ENCODE measurements at places on chromosomes 6 and 20.

GRCh38 chr6:137191670-137192069 lies 18.2 kb upstream of the IL22RA2 start:
- no peak for DNase-seq

DNA sequence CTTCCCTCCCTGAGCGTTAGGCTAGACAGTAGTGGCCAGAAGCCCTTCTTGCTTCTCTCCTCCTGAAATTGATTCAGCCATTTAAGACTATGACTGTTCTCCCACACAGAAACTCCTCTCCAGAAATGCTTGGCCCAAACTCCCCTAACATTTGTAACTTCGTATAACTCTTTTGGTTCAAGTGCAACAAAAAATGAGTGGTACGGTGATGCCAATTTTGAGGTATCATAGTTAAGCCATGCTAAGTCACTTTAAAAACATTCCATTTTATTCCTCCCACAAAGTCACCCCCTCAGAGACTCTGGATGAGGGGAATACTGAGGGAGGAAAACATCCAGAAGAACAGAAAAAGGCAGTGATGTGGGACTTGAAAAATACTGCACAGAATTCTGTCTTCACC lies 21.1 kb upstream of the ROS1 start:
- no peak for DNase-seq

- no peak for DNase-seq
Measured at GRCh38 chr20:650954-651353, 2.0 kb downstream of the SRXN1 start.

DNA sequence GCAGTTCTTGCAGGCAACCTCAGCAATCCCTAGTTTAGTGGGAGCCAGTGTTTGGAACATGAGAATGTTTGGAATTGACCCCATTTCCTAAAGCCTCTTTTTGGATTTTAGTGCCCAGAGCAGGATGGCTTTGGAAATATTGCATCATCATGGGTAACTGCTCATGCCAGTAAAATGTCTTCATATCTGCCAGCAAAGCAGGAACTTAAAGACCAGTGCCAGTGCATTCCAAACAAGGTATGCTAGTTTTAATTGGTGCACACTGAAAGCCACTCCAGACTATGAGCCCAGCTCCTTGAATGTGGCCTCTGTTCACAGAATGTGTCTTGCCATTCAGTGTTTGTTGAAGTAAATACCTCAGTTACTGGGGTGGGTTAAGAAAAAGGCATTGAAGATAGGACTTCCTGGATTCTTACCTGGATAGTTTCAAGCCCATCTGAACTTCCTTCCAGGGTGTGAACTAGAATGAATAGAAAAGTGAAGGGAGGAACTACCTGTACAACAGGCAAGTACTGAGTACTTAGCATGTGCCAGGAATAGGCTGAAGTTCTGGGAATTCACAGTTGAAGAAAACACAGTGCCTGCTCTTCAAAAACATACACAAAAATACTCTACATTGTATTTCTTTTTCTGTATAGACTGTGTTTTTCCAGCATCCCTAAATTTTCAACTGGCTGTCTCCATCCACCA lies 70.5 kb downstream of the COL19A1 start:
- no peak for DNase-seq

GRCh38 chr6:1747003-1747402 lies 137.3 kb downstream of the FOXC1 start:
- DNase-seq = no peak

- DNase-seq = no peak
Measured at GRCh38 chr6:47290124-47290834, 19.4 kb downstream of the TNFRSF21 start.

DNA sequence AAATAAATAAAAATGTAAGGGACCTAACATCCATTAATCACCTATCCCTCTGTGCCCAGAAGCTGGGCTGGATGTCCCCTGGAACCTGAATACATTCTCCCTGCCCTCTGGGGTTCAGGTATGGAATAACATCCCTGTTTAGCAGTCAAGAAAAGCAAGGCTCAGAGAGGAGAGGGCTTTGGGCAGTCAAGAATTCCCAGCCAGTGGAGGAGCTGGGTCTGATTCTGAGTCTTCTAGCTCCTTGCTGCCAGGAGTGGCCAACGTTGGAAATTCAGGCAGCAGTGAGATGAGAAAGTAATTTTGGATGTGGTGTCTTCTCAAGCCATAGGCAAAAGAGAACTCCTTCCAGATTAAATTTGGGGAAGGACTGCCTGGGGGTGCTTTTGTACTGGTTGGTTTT lies 42.6 kb upstream of the ZNFX1 start:
- DNase-seq = peak; percentile 59

DNA sequence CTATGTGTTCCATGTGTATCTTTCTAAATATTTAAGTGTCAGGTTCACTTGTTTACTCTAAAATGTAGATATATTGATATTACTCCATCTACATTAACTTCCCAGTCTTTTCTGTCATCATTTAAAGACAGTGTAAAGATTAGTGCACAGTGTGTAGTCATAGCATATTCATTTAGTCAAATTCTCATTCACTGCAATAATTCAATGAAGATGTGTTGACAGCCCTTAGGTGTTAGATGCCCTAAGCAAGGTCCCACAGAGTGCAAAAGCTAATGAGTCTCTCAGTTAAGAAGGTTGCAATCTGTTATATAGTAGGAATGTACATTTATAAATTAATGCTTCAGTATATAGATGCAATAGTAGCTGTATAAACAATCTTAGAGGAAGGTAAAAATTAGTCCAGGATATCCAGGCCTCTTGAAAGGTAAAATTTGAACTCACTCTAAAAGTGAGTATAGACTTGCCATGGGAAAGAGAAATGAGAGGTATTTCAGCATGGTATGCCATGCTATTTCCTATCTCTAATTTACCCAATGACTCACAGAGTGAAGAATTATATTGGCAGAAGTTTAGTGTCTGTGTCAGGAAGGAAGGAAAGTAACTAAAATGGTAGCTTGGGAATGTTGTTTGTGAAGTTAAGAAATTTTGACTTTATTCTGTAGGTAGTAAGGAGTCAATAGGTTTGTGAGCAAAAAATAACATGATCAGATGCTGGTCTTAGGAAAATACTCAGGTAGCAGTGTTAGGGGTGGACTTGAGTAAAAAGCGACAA lies 969.9 kb upstream of the CITED2 start:
- DNase-seq = peak; percentile 1

- no peak for DNase-seq
Measured at GRCh38 chr6:63676412-63677114, 41.0 kb downstream of the PHF3 start.

- DNase-seq = peak; percentile 16
Measured at GRCh38 chr20:33092361-33092760, 12.9 kb downstream of the BPIFB4 start.

DNA sequence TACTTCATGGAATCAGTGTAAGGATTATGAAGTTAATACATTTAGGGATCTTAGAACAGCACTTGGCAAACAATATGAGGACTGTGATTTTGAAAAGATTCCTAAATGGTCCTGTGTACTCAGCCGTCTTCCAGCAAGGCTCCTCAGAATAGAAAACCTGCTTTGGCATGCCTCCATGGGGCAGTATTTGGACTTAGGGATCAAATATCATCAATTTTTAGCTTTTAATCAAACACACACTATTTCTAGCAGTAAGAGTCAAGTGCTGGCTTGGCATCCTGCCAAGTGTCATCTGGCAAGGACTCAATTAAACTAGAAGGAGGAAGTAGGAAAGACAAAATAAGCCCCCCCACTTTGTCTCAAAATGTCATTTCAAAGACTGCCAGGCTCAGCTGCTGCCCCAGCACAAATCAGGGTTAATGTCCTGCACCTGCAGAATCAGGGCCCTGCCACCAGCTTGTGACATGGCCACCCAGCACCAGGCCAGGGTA lies 40.8 kb downstream of the IYD start:
- DNase-seq = no peak

DNA sequence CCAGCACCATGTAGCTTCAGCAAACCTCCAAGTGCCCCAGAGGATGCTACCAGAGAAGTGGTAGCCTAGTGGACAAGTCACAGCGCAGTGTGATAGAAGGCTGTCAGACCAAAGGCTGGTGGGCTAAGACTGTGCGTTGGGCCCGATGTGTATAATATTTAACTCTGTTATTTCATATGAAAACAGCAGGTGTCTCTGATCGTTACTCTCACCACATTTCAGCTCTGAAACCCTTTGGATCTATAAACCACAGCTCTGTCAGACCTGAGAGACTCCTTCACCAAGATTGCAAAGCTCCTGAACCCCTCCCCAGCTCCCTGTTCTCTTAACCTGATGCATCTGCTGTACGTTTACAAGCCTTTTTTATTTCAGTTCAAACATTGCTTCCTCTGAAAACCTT lies 43.8 kb downstream of the ISM1 start:
- DNase-seq = no peak

DNA sequence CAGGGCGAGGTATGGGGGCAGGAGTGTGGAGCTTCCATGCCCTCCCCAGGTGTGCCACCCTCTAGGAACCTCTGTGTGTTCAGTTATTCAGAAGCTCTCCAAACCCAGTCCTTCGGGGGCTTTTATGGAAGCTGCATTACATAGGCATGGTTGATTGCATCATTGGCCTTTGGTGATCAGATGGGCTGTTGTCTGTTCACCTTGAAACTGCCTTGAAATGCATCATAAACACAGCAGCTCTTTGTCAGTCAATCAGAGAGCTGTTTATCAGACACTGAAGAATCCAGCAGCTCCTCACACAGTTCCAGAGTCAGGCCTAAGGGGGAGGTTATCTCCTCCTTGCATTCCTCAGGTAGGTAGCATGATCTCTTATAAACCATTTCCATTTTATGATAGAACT lies 62.4 kb downstream of the E2F3 start:
- DNase-seq = no peak

DNA sequence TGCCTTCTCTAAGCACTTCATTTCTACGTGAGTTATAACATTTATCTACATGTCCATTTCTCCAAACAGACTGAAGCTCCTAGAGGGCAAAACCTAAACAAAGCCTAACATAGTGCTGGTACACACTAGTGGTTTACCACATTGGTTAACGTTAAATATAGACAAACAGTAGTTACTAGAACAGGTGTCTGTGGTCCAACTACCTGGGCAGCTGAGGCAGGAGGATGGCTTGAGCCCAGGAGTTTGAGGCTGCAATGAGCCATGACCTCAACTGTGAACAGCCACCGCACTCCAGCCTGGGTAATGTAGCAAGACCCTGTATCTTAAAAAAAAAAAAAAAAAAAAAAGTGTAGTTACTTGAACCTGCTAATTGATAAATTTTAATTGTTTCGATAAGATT lies 26.5 kb downstream of the PTPRK start:
- no peak for DNase-seq

- no peak for DNase-seq
Measured at GRCh38 chr6:166488076-166488685, 98.3 kb downstream of the RAMACL start.

DNA sequence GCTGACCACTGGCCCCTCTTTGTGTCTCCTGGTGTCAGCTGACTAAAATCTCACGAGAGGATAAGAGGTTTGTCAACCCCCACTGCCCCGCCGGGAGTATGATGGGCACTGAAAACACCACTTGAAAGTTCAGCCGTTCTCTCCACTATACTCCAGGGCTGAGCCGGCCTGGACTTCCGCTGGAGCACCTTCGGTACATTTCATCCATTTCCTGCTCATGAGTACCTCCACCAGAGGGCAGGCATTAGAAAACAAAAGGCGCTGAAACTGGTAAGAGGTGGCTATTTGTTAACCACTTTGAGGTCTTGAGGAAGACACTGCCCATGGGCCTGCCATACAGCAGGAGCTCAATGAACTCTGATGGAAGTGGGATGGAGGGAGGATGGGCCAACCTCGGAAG lies 17.9 kb upstream of the ANKRD60 start:
- DNase-seq = peak; percentile 25

DNA sequence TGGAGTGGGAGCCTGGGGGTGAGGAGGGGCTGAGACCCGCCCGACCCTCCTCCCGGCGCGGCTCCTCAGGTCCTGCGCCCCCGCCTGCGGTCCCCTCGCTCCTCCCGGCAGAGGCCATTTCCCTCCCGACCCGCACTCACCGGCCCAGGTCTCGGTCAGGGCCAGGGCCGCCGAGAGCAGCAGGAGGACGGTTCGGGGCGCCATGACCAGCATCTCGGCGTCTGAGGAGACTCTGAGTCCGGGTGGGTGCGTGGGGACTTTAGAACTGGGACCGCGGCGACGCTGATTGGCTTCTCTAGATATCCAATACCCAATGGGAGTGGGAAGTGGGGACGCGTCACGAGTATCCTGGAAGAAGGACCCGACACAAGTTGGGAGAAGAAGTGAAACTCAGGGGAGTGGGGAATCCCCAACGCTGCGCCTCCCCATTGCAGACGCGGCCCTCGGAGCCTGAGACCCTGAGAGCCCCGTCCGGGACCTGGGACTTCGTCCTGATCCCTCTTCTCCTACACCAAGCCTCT lies at the start of gene HLA-B:
TSS of gene HLA-B (minus strand) at position 234 of the 521 bp plus-strand sequence. CDS start at position 213, 21 bp downstream.
- DNase-seq = peak; percentile 33

- no peak for DNase-seq
Measured at GRCh38 chr6:116986819-116987218, 109.8 kb downstream of the RFX6 start.

GRCh38 chr6:23696992-23697391 lies 429.0 kb upstream of the NRSN1 start:
- DNase-seq = no peak

DNA sequence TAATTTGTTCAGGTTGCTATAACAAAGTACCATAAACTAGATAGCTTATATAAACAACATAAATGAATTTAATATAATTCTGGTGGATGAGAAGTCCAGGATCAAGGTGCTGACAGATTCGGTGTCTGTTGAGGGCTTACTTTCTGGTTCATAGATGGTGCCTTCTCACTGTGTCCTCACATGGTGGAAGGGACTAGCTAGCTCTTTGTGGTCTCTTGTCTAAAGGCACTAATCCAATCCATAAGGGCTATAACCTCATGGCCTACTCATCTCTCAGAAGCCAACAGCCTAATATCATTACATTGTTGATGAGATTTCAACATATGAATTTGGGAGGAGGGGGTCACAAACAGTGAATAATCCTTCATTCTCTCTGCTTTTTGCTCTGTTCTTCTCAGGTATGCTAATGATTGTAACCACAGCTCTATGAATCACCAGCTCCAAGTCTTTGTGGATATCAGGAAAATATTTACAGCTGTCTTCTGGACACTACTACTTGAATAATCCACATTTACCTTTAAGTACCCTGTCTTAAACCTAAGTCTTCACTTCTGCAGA lies 122.3 kb downstream of the NKAIN2 start:
- no peak for DNase-seq

- peak; percentile 75 for DNase-seq
Measured at GRCh38 chr6:168713839-168714238, 272.9 kb downstream of the SMOC2 start.

All from A549 (cell line).